Activated CD8-positive, alpha-beta memory T cell treated with anti-CD3 and anti-CD28 coated beads for 1 hour (primary cell): ENCODE measurements at places on chromosomes 5 and 9.

- DNase-seq = no peak
These were observed 71.6 kb upstream of the FRRS1L start for GRCh38 chr9:109238655-109239054.

DNA sequence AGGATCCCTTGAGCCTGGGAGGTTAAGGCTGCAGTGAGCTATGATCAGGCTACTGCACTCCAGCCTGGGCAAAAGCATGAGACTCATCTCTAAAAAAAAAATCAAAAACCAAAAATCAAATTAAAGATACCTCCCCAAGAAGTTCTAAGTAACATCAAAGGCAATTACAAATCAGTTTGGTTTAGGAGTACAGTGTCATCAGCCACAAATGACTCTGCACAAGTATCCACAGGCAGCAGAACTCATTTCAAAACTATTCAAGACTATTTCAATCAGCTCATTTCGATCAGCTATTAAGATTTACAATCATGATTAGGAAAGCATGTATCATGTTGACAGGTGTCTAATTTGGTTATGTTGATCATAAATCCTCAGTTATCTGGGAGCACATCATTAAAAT is 19.1 kb downstream of the TRMO start:
- no peak for DNase-seq

- DNase-seq = no peak
These were observed 124.4 kb downstream of the FANCC start for GRCh38 chr9:95193067-95193466.

GRCh38 chr5:113058269-113058668 is 81.7 kb downstream of the DCP2 start:
- DNase-seq = no peak

GRCh38 chr5:100516285-100516684 is 18.9 kb upstream of the FAM174A start:
- DNase-seq = no peak

DNA sequence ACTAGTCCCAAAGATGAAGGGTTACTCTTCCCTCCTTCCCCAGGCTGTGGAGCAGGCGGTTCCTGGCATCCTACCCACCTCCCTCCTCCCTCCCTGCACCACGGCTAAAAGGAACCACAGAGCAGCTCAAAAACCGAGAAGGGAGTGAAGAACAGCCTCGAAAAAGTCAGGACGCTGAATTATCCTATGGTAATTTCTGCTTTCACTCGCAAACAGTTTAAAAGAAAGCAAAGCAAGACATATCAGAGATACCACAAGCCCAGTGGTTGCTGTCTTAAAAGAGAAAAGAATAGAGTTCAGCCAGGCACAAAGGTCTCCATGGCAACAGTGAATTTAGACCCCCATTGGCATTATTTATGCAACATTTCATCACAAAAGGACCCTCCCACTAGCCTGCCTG is 315.4 kb downstream of the CTNND2 start:
- no peak for DNase-seq

- no peak for DNase-seq
These were observed 3.3 kb downstream of the ASTN2 start for GRCh38 chr9:117411547-117411946.

DNA sequence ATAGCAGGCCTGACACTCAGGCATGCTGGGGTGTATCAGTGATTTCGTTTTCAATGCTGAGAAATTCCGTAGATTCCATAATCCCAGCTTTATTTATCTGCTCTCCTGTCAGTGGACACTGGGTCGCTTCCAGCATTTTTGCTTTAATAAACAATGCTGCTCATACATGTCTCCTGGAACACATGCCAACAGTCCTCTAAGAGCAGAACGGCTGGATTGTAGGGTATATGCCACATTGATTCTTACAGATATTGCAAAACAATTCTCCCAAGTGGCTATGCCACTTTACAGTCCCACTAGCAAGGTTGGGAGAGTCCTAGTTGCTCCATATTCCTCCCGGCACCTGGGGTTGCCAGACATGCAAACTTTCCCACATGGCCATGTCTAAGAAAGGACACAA is 81.9 kb downstream of the RAPGEF1 start:
- DNase-seq = no peak

- no peak for DNase-seq
These were observed 1711.3 kb upstream of the ACO1 start for GRCh38 chr9:30673132-30673531.

- no peak for DNase-seq
These were observed 371.8 kb upstream of the RFX3 start for GRCh38 chr9:3897631-3898030.

- no peak for DNase-seq
These were observed 835.9 kb upstream of the ZNF608 start for GRCh38 chr5:125582352-125582751.

- no peak for DNase-seq
These were observed 152.2 kb downstream of the GLIS3 start for GRCh38 chr9:4147476-4148230.

GRCh38 chr9:3181049-3181953 is 337.4 kb upstream of the PUM3 start:
- no peak for DNase-seq

GRCh38 chr9:93619272-93619775 is 42.9 kb downstream of the PHF2 start:
- no peak for DNase-seq

DNA sequence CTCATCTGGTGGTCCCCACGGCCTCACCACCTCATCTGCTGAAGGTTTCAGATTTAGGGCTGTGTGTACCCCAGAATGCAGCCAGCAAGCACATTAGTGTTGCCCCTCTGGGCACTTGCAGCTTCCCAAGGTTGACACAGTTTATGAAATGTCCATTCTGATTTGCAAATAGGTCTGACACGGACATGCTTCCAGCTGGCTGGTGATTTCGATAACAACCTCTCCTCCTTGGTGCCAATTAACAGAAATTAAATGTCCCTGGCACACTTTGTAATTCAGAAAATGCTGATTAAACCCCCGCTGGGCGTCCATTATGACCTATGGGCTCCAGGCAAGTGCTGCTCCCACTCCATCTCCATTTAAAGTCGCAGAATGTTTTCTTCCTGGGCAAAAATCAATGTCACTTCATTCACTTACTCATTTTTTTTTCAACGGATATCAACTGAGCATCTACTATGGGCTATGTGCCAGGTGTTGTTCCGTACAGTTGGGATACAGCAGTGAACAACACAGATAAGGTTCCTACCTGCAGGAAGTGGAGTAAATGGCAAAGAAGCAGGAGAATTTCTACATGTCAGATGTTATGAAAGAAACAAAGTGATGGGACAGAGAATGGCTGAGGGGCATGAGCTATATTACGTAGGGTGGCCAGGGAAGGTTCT is 32.0 kb downstream of the PLAC8L1 start:
- DNase-seq = no peak

DNA sequence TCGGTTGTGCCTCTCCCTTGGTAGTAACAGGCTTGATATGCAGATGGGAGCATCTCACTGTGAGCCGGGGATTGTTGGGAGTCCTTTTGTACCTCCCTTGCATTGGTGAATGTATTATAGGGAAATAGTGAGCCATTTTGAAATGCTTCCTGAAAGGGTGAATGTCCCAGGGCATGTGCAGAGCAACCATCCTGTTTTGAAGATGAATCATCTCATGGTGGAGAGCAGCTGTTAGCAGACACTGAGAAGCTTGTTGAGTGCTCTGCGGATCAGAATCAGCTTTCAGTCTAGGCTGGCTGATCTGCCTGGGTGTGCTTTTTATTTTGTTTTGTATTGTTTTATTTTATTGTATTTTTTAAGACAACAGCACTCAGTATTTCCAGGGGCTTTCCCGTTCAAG is 29.7 kb downstream of the SLC36A1 start:
- no peak for DNase-seq

DNA sequence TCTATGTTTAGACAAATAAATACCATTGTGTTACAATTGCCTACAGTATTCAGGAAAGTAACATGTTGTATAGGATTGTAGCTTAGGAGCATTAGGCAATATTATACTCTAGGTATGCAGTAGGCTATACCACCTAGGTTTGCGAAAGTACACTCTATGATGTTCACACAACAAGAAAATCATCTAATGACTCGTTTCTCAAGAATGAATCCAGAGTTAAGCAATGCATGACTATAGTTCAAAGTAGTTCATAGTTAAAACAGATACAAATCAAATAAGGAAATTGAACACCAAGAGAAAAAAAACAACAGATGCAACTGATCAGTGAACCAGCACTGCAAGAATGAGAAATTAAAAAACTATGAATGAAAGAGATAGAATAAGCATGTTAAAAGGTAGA is 27.6 kb upstream of the ABLIM3 start:
- DNase-seq = no peak

DNA sequence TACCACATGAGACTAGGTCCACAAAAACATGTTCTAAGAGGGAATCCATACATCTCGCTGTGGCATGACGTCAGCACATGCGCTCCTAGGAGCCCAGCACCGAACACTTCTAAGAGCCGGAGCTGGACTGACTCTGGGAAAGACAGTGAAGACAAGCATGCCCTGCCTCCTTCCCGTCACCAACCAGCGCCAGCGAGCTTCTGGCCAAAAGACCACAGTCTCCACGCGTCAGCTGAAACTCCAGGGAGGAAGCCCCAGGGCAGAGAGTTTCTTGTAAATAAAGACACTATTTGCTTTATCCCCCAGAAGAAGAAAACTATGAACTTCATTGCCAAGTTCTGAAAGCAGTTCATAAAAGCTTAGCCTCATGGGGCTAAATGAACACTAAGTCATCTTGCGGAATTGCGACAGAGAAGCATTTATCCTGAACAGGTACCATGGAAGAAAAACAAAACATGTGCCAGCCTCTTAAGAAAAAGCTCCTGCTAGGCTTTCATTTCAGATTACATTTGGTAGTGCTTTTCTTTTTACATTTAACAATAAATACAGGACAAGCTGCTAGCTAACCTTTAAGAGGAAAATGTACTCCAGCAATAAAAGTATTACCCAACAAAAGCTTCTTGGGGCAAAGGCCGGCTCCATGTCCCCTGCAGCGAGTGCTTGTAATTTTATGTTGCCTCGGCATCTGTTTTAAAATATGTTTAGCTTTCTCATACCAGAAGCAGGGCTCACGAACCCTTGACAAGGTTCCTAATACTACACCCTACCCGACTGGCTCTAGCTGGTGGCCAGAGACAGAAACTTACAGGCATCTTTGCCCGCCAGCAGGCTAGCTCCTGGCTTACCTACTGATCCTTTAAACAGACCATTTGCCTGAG is 96.5 kb downstream of the PRRT1B start:
- no peak for DNase-seq

DNA sequence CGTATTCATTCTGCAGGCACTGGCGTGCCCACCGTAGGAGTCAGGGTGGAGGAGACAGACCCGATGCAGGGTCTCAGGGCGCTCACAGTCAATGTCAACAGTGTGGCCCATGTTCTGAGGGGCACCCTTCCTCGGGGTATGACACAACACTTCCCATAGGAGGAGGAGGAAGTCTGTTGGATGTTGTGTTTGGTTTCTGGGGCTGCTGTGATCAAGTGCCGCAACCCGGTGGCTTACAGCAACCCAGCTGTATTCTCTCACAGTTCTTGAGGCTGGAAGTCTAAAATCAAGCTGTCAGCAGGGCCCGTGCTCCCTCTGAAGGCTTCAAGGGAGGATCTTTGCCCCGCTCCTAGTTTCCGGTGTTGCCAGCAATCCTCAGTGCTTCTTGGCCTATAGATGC is 5.6 kb upstream of the HNRNPAB start:
- DNase-seq = no peak

GRCh38 chr9:37676411-37676830 is 25.7 kb downstream of the FRMPD1 start:
- no peak for DNase-seq

- no peak for DNase-seq
These were observed 125.9 kb upstream of the ANKRD55 start for GRCh38 chr5:56358703-56359681.

DNA sequence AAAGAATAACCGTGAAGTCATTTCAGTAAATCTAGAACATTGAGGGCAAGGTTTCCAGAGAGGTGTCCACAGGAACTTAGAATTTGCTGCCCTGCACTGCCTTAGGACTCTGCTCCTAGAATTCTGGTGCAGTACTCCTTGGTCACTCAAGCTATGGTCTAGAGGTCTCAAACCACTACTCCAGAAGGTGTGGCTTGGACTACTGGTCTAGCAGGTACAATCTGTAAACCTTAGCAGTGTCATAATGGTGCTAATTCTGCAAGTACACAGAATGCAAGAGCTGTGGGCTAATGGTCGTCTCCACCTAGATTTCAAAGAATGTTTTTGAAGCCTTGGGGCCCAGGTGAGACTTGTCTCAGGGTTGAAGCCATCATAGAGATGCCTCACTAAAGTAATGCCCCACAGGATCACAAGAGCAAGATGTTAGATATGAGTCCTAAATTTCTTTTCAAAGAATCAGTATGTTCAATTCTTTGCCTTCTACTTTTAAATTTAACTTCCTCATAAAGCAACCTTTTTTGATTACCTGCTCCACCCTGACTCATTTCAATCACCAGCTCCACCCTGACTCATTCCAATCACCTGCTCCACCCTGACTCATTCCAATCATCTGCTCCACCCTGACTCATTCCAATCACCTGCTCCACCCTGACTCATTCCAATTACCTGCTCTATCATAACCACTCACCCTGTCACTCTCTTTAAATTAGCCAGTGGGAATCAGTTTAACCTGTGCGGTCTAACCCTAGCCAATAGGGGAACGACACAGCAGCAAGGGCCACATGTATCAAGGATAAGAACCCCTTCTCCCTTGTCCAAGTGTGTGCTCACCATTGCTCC is 1111.8 kb upstream of the ACO1 start:
- no peak for DNase-seq

- DNase-seq = peak; percentile 40
These were observed 15.8 kb upstream of the GLIS3 start for GRCh38 chr9:4315582-4316215.

DNA sequence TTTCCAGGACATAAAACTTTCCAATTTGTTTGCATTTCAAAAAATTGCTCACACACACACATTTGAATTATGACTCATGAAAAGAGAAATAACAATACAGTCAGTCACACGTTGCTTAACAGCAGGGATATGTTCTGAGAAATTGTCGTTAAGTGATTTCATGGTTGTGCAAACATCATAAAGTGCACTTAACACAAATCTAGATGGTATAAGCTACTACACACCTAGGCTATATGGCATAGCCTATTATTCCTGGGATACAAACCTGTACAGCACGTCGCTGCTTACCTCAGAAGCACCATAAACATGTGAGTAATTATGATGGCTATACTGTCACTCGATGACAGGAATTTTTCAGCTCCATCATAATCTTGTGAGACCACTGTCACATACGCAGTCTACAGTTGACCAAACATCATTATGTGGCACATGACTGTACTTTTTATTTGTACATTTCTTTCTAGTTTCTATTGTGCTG is 378.2 kb downstream of the ACTL7B start:
- no peak for DNase-seq

DNA sequence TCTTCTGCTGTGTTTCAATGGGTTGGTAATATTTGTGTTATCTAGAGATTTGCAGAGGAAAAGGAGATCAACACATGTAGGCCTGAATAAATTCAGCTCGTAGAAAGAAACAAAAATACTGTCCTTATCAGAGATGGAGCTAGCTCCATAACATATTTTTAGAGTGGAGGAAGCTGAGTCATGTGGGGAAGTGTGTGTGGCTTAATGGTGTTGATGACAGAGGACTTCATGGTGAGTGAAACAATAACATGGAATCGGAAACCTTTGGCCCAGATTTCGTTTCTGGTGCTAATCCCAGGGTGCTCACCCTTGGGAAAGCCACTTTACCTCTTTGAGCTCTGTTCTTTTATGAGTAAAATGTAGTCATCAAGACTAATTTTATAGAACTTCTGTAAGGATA is 825.0 kb downstream of the TLR4 start:
- DNase-seq = no peak
